ENCODE measurements at places on chromosomes 3 and 15.

- no peak for DNase-seq
Measured at GRCh38 chr3:112199622-112200316, 66.7 kb upstream of the GCSAM start.

- DNase-seq = no peak
Measured at GRCh38 chr3:71025516-71025915, 558.0 kb downstream of the FOXP1 start.

GRCh38 chr15:32657198-32657883 lies 15.8 kb downstream of the SCG5 start:
- no peak for DNase-seq

DNA sequence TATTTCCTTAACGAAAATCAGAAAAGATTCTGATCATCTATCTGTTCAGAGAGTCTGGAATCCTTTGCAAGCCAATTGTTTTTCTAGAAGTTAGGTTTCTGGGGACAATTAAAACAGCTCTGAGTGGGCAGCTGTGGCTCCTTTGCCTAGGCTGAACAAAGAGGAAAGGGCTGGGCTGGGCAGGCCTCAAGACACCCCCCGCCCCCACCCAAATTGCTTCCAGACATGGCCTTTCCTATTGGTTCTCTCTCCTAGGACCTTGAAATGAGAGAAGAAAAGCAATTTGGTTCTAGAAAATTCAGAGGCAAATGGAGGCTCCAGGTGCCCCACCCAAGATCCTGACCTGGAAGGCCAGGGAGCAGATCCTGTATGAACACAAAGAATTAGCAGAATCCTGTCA lies 2.3 kb upstream of the ADPGK start:
- no peak for DNase-seq

- DNase-seq = no peak
Measured at GRCh38 chr15:88902846-88903245, 7.5 kb upstream of the HAPLN3 start.

DNA sequence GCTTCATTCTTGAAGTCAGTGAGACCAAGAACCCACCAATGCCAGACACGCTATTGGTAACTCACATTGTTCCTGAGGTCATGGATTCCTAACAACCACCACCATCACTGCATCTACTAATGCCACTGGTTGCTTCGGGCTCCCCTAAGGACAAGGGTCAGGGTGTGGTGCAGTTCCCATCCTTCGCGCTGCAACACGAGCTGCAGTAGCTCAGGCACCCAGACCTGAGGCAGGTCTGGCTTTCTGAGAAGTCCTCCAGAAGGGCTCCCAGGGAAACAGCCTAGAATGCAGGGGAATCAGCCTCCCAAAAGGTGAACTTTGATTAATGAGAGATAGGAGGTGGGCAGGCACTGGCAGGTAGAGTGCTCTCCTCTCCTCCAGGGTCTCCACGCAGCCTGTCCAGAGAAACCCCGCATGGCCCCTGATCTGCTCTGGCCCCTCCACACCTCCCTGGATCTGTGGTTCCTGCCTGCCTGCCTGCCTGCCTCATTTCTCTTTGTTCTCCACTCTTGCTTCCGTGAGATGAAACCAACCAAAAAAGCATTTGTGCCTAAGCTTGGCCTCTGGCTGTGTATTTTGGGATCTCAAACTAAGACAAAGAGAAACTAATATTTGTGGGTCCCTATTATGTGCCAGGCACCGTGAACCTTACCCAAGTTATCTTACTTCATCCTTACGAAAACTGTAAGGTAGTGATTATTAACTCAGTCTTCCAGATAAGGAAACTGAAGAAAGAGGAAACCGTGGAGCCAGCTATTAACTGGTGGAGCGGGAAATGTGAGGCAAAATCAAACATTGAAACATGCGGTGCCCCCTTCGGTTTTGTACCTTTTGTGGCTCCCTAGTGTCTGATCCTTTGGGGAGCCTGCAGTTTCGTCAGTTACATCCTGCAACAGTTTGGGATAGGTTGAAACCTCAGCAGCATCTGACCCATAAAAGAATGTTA lies 43.9 kb upstream of the USP3 start:
- no peak for DNase-seq

GRCh38 chr3:131503320-131503635 lies 507 bp upstream of the MRPL3 start:
- DNase-seq = no peak

DNA sequence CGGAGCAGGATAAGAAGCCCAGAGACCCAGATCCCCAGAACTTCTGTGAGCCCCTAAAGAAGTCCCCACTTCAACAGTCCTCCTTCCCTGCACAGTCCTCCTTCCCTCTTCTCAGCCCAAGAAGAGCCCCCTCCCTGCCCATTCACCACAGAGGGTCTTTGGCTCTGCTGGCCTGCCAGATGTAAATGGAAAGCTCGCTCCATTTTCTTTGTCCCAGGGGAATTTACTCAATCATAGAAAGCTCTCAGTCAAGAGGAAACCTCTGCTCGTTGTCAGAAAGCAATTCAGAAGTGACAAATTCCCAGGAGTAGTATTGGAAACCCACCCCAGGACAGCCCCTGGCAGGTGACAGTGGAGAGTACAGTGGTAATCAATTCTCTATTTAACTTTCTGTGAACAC lies 105.5 kb upstream of the SMAD3 start:
- DNase-seq = no peak

GRCh38 chr3:30199855-30200254 lies 406.5 kb upstream of the TGFBR2 start:
- no peak for DNase-seq

DNA sequence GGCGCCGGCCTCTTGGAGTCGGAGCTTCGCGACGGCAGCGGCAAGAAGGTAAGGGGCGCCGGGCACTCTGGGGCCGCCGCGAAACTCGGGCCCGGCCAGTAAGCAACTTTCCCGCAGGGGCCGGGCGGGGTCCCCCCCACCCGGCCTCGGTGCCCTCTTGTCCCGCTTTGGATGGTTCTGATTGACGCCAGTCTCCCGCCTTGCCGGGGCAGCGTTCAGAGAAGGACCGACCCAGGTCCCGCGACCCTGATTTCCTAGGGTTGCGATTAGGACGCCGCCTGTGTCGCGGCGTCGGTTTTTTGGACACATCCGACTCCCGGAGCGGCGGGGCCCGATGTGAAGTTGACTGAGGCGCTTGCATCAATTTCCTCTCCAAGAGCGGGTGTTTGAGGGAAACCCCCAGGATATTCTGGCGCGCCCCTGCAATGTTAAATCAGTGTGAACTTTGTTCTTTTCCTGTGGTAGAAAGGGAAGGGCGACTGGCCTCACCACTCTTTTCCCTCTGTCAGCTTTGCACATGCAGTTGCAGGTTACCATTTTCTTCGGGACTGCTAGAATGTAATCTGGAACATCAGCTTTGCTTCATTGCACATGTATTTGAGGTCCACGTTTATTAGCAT lies 755 bp downstream of the PDE8A start:
- peak; percentile 68 for DNase-seq

- no peak for DNase-seq
Measured at GRCh38 chr3:189099031-189099471, 72.7 kb upstream of the TPRG1 start.

- peak; percentile 11 for DNase-seq
Measured at GRCh38 chr3:126136428-126137220, 43.8 kb downstream of the ALDH1L1 start.

GRCh38 chr3:65888980-65889706 lies 149.6 kb downstream of the MAGI1 start:
- DNase-seq = no peak

DNA sequence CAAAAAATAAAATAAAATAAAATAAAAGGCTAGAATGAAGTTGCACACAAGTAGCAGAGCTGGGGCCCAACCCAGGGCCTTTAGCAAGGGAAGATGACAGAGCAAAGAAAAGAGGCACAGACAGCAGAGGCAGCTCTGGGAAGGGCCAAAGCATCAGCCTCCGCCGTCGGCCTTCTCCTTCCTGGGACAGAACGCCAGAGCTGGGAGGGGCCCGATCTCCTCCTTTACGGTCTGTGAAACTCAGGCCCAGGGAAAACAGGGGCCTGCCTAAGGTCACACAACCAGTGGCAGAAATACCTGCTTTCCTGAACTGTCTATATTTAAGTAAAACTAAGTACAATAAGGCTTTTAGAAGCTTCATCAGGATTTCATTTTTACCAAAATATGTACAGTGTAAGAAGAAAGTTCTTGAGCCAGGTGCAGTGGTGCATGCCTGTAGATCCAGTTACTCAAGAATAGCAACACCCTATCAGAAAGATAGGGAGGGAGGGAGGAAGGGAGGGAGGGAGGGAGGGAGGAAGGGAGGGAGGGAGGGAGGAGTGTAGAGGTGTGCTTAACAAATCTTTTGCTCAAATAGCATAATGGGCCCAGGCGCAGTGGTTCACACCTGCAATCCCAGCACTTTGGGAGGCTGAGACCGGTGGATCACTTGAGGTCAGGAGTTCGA lies 43.0 kb upstream of the MUC4 start:
- no peak for DNase-seq

- no peak for DNase-seq
Measured at GRCh38 chr3:1294586-1294985, 201.8 kb downstream of the CNTN6 start.

DNA sequence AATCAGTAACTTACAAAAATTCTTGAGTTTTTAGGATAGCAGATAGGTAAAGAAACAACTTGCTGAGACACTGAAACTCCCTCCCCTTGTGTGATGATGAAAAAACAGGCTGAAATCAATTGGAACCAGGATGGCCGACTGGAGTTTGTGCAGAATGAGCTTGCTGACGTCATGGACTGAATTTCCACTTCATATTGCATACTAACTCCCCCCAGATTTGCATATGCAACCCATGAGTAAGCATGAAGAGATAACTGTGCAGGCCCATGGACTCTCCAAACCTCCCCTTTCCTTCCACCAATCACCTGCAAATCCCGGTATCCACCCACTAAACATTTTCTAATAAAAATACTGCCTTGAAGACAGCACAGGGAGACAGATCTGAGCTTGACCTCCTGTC lies 82.0 kb upstream of the SCN5A start:
- DNase-seq = no peak

DNA sequence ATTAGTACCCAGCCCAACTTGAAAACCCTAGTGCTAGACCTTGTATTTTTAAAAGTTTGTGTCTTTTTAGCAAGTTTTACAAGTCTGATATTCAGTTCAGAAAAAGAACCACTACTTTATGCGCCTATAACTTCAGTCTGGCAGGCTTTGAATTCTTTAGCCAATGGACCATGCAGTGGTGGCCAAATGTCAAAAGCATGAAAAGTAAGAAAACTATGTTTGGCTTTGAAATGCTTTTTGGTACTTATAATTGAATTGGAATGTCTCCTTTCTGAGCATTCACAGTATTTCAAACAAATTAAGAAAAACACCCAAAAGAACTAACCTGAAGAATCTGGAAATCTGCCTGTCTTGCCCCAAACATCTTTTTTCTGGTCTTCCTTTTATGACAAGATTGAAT lies 12.8 kb downstream of the WDR48 start:
- DNase-seq = no peak

- DNase-seq = no peak
Measured at GRCh38 chr3:28645149-28645548, 296.5 kb upstream of the AZI2 start.

DNA sequence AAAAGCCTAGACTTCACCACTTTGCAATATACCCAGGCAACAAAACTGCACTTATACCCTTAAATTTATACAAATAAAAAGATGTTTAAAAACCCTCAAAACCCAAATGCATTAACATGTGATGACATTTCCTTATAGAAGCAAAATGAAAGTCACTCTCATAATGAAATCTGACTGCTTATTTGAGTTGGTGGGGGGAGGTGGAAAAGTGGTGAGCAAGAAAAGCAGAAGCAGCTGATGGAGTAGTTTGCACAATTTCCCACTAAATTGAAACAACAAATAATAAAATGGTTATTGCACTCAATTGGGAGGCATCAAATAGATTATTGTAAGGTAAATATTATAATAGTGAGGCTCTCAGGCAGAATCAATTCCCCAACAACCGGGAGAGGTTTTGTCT lies 54.0 kb upstream of the GADL1 start:
- no peak for DNase-seq

GRCh38 chr15:70947351-70948335 lies 55.0 kb downstream of the LRRC49 start:
- no peak for DNase-seq

DNA sequence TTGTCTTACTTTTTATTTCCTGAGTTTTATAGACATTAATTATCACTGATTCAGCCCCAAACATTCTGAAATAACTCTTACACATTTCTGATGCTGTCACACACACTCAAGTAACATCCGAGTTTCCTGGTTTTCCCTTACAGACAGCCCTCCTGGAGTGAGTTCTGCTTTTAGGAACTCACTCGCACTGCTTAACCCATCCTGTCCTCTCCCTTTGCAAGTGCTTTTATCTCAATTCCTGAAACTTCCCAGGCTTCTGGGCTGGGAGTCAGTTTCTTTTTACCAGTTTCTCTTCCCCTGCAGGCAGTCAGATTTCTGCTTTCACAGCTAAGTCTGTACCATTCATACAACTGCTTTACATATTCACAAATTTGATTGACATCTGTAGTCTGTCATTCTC lies 15.6 kb upstream of the SH3GL3 start:
- DNase-seq = no peak

Data from stimulated activated CD8-positive, alpha-beta memory T cell treated with anti-CD3 and anti-CD28 coated beads, Interleukin-4, amount 100 ng/mL, for 48 hours (primary cell).